Ovary (tissue), 10 donors: ENCODE measurements at places on chromosomes 6 and 20. TPM values are rescaled to one million over a fixed set of nuclear protein-coding genes. Genes with fewer than 3 reads are reported as not detected.

GRCh38 chr6:111154981-111155380, 67.7 kb downstream of the SLC16A10 start:
- no peak for DNase-seq

DNA sequence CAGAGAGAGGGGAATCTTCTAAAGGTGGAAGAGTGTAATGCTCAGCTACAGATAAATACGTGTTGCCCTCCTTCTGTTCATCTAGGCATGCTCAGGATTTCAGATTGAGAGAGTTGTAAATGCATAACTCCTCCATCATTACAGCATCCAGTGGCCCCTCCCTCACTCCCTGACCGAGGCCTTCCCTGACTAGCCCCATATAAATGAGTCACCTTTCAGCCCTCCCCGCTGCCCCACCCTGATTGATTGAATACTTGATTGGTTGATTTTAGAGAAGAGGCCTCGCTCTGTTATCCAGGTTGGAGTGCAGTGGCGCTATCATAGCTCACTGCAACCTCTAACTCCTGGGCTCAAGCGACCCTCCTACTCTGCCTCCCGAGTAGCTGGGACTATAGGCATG, 193.7 kb downstream of the EYA2 start:
- DNase-seq, result no peak

GRCh38 chr6:82248273-82248735, 760 bp upstream of the IBTK start:
- DNase-seq, result no peak

GRCh38 chr6:166202321-166202733, 34.7 kb upstream of the TBXT start:
- DNase-seq, result no peak

- DNase-seq, result no peak
These were observed 74.1 kb downstream of the HFE start for GRCh38 chr6:26161322-26161721.

TFAP2C gene
- total RNA-seq, result 1.6 TPM

SLC17A3 gene
- 0.10 TPM for total RNA-seq

SEL1L2 gene
- total RNA-seq, result not detected

HLA-DOB gene
- 1.4 TPM for total RNA-seq
